ENCODE measurements at places on chromosomes 3 and 15.
A peak's percentile ranks its signal among the peaks of the same experiment; 100 is the strongest.

DNA sequence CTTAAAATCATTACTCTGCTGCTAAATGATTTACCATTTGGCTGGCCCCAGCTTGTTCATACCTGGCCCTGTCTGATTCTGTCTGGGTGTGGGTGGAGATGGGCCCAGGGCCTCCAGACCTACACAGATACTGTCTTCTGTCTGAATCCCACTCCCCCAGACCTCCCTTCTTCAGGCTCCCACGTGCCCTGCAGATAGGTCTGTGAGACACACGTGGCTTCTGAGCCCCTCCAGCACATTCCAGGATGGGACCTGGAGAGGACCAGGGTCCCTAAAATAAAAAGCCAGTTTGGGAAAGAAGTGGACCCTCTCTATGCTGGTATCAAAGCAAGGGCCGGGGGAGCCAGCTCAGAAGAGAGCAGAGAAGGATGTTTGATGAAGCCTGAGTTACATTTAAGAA is 14.6 kb upstream of the CEMIP start:
- DNase-seq, result no peak

GRCh38 chr3:130712718-130713423 is 33.8 kb downstream of the PIK3R4 start:
- DNase-seq, result no peak

DNA sequence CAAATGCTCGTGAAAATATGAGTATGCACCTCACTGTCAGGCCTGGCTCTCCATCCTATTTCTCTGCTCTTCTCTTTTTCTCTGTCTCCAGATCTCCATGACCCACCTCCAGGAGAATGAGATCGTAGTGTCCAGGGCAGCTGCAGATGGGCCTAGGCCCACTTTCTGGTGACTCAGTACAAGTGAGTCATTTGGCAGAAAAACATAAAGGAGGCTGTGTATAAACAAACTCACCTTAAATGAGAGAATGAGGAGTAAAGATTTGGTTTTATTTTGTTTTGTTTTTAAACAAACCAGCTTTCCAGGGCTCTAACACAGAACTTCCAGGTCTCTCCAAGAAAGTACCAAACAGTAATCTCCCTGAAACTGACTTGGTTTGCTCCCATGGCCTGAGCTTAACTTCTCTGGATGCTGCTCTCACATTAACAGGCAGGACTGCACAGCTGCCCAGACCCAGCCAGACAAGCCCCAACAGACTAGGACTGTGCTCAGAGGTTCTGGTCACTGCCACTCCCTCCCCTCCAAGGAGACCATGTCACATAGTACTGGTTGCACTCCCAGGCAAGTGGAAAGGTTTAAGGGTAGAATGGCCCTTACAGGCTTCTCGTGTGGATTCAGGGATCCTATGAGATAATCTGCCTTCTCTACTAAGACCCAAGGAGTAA is 1.5 kb upstream of the HEG1 start:
- no peak for DNase-seq

- DNase-seq, result no peak
These were observed 41.4 kb upstream of the IL12A start for GRCh38 chr3:159947220-159947619.

DNA sequence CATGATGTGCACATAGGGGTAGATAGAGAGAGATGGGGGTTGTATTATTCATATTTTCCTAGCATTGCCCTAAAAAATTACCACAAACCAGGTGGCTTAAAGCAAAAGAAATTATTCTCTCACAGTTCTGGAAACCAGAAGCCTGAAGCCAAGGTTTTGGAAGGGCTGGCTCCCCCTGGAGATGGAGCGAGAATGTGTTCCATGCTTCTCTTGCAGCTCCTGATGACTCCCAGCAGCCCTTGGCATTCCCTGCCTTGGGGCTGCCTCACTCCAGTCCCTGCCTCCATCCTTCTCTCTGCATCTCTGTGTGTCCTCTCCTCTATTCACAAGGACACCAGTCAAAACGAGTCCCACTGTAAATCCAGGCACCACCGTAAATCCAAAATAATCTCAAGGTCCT is 91.5 kb upstream of the FAM174B start:
- DNase-seq, result no peak

- DNase-seq, result no peak
These were observed 219.7 kb upstream of the LINGO1 start for GRCh38 chr15:77852241-77853007.

DNA sequence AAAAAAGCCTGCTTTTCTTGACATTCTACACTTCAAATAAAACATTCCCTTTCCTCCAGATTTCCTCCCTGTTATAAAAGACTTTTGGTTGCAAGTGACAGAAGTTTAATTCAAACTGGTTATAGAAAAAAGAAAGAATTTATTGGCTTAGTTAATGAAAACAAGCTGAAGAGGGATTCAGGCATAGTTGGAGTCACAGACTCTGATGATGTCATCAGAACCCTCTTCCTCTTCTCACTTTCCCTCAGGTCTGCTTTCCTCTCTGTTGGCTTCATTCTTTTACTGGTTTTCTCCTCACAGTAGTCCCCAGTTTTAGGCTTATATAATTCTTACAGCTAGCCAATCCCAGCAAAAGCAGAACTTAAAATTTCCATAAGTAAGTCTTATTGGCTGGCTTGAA is 32.0 kb upstream of the MBNL1 start:
- no peak for DNase-seq

GRCh38 chr3:194404365-194405140 is 5.5 kb upstream of the GP5 start:
- peak; percentile 22 for DNase-seq

DNA sequence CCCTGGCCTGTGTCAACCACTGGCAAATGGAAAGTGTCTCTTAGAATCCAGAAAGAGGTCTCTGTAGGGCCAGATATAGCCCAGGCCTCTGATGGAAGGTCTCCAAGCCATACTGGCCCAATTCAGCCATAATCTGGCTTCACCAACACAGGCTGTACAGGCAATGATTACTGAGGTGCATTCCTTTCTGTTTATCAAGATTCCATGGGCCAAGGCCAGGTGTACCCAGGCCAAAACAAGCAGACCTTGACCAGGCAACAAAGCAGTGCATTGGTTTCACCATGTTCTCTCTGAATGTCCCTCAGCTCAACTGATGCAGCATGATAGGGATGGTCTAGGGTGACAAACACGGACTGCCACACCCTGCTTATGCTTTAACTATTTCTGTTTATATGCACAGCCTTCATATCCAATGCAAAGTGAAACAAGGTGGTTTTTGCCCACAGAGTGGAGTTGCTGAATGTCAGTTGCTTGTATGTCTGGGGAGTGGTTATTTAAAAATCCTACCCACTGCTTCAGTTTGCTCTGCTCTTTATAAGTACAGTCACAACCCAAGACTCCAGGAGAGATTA is 25.2 kb downstream of the CCNL1 start:
- DNase-seq, result no peak

DNA sequence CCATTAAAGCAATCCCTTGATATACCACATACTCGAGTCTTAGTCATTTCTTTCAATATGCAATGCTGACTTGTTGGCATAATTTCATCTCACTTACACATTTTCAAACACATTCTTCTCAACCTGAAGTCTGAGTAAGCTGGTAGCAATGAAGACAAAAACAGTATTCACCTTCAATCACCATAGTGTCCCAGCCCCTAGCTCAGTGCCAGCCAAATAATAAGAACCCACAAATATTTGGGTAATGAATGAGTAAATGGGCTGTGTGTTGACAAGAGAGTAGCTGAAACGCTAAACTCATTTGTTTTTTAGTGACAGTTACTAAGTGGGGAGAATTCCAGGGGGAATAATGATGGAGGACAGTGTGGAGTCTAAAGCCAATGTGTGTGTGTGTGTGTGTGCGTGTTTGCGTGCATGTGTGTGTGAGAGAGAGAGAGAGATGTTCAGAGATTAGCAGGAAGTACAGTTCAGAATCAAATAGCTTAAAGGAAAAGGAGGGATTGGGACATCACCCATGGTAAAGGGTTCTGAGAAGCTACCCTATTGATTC is 165.7 kb downstream of the GAP43 start:
- no peak for DNase-seq

DNA sequence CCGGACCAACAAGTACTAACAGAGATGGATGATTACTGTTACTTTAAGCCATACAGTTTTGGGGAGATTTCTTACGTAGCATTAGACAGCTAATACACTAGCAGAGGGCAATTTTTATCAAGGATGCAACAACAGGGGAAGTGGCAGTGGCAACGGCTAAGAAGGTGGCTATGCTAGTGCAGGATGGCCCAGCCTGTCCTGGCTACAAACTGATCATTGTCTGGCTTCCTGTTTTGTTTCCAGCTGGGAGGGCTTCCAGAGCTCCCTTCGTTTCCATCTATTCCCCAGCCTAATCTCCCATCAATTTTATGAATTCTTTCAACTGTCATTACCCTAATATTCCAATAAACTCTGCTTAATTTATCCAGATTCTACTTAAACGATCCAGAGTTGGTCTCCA is 16.0 kb upstream of the PLA2G4F start:
- no peak for DNase-seq

DNA sequence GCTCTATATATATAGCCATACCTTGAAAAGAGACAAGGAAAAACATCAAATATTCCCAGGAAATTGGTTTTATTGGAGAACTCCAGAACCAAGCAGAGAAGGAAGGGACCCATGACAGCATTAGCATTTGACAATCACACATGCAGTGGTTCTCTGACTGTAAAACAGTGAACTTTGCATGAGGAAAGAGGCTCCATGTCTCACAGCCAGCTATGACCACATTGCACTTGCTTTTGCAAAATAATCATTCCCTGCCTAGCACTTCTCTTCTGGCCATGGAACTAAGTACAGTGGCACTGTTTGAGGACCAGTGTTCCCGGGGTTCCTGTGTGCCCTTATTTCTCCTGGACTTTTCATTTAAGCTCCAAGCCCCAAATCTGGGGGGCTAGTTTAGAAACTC is 85.5 kb downstream of the TGFBR2 start:
- DNase-seq, result no peak

- no peak for DNase-seq
These were observed 11.8 kb downstream of the PLXNA1 start for GRCh38 chr3:126994661-126995245.

DNA sequence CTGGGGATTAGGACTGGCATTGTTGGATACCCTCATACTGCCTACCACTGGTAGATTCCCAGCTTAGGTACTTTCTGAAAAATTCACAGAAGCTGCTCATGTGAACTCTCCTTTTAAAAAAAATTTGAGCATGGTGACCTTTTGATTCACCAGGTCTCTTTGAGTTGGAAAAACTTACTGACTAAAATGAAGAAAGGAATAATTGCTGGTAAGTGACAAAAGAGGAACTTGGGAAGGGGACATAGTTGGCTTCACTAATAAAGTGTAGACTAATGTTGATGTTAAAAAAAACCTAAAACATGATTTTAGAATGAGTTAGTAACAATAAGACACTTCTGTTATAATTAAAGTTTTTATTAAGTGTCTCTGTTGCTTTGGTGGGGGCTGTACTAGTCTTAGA is 8.6 kb downstream of the VPS8 start:
- DNase-seq, result no peak

GRCh38 chr3:184361532-184361931 is at the start of the genes CLCN2 and POLR2H:
Gene CLCN2 (minus strand): TSS chr3:184361605. CDS start chr3:184361479, 126 bp downstream.
Gene POLR2H (plus strand): TSS chr3:184361710. CDS start chr3:184363493, 1,783 bp downstream.
- no peak for DNase-seq

DNA sequence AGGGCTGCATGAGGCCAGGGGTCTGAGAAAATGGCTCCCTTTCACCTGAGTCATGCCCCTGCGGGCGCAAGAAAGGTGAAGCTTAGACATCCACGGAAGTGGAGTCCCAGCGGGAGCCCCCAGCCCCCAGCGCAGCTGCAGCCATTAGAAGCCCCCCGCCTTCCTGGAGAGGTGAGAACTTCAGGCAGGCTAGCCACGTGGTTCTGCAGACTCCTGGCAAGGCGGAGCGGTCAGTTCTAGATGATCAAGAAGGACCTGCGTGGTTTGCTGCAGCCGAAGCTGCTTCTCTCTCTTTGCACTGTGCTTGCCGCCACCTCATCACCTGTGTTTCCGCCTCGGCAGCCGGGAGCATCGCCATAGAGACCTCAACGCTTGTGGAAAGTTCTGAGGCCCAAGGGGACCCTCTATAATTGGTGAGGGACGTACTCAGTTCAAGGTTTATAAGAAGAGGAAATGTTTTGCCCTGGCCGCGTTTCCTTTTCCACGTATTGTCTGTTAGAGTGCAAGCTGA is 15.8 kb upstream of the KCNMB3 start:
- DNase-seq, result no peak

DNA sequence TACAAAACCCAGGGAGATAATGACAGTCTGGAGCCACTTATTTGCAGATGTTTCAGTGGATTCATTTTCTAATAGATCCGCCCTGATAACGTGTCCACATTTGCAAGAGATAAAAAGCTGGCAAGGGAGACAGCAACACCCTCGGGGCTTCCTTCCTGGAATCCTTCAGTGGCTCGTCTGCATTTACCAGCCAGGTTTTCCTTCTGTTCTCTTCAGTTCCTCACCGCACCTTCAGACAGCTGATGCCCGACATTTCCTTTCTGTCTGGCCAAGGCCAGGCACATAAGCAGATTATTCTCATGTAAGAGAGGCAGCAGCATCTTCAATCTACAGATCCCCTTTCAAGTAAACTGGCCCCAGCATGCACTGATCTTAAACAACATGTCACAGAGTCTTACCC is 56.2 kb upstream of the SPATA12 start:
- DNase-seq, result no peak

GRCh38 chr15:82139823-82140268 is 94.0 kb upstream of the MEX3B start:
- DNase-seq, result no peak

- no peak for DNase-seq
These were observed 80.5 kb upstream of the TRIM42 start for GRCh38 chr3:140597364-140597763.

DNA sequence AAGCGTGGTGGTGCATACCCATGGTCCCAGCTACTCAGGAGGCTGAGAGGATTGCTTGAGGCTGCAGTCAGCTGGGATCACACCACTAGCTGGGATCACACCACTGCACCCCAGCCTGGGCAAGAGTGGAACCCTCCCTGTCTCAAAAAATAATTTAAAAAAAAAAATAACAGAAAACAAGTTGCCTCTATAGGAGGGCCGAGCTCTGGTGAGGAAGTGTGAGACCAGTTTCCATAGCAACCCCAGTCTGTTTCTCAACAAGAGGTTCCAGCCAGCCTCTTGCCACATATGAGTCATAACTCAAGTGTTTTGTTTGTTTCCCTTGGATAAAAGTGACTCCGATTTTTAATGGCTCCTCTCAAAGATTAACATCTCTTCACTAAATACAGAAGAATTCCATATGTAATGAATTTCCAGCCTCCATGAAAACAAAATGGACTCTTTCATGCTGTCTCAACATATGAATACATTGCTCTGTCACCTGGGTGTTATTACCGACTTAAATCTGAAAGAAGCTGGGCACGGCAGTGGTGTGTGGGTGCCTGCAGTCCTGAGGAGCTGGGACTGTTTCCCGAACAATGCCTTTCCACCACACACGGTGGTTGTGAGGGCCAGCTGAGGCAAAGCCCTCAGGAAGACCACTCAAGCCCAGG is 19.7 kb downstream of the TMEM43 start:
- peak; percentile 60 for DNase-seq

- no peak for DNase-seq
These were observed 49.7 kb downstream of the TMEM39A start for GRCh38 chr3:119413603-119414280.

DNA sequence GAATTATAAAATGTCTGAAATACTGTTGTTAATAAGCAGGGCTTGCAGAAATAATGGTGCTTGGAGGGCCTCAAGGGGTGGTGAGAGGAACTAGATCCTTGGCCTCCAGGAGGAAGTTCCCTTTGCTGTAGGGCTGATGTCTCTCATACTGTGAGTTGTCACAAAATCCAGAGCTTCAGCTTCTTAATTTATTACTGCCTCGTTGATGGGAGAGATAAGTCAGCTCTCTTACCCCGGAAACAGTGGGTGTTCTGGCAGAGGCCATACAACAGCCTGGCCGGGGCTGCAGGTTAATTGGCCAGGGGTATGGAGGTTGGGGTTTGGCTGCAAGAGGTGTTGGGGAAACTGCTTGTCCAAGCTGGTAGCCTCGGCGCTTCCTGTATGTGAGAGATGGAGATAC is 15.5 kb downstream of the MAPKAPK3 start:
- no peak for DNase-seq

All from NCI-H748 treated with DMSO at 0.1 percent for 48 hours (cell line).